Cerebellar nuclear complex (tissue), 1 donor: ENCODE measurements at places on chromosomes 3 and 15.

DNA sequence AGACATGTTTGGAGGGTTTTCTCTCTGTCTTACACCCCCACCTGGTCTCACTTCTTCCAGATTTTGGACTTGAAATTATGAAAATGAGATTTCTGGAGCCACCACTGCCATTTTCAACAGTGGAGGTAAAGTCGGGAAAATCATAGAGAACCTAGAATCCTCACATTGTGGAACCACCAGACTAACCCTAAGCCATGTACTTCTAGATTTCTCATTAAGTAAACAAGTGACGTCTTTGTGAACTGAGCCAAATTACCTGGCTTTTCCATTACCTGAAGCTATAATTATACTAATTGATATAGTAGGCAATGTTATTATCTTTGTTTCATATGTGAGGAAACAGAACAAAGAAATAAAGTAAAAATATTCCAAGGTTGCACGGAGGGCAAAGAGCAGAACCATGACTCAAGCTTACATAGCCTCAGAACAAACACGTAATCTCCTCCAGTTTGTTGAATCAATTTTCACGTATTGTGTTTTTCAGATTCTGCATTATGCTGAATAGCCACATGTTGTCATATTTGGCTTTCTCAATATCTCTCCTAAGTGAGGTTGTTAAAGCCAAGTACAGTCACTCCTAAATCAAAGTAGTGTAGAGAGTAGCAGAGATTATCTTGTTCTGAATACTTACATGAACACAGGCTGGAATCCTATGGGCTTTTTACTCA, 101.3 kb upstream of the CMC1 start:
- no peak for DNase-seq

- DNase-seq: no peak
These were observed 9.7 kb upstream of the RIOX2 start for GRCh38 chr3:97981886-97982285.

GRCh38 chr3:186200726-186201125, 91.8 kb upstream of the ETV5 start:
- no peak for DNase-seq

- DNase-seq: no peak
These were observed 20.0 kb downstream of the PRKCD start for GRCh38 chr3:53181024-53181371.

DNA sequence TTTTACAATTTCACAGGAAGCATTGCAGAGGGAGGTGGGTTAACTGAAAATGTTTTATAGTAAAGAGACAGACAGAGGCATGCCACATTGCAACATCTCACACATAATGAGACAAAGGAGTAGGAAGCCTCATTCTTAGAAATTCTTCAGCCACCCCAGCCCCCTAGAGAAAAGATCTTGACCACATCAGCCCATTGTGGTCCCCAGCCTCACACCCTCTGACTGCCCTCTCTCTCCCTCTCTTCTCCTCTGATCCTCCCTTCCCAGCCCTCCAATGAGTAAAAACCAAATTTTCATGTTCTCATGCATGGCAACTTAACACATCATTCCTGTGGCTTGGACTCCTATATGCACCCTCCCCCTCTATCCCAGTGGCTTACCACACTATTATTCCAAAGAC, 174.1 kb downstream of the UACA start:
- DNase-seq: no peak

DNA sequence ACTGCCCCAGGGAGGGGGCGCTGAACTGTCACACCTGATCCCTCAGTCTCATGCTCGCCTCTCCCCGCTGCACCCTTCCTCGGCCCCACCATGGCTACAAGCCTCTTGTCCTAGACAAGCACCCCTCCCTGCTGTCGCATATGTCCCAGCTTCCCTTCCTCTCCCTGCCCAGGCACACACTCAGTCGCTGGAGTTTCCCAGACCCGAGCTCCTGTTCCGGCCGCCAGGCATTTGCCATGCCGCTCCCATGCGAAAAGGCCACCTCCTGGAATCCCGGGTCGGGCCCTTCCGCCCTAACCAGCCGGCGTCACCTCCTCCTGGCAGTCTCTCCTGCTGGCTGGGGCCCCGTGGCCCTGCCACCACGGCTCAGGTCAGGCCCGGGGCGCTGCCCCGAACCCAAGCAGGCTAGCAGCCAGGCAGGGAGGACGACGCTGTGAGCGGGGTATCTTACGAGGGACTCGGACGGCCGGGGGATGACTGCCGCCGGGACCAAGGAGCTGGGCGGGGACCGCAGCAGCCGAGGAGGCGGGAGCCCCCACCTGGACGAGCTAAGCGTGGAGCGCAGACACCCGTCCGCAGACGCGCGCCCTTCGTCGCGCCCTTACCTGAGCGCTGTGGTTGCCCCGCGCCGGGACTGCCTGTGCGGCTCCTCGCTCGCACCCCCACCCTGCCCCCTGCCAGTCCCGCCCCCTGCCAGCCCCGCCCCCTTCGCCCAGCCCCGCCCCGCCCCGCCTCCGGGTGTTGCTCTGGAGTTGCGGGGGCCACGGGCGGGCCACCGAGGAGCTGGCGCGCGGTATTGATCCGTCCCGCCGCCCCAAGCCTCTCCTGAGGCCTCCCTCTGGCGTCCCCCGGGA, at the start of gene ALS2CL:
TSS of gene ALS2CL (minus strand) at position 642 of the 854 bp plus-strand sequence. CDS start 4,239 bp downstream, outside the sequence.
- no peak for DNase-seq

GRCh38 chr3:93969997-93970396, 3.7 kb downstream of the PROS1 start:
- DNase-seq: no peak

GRCh38 chr3:71791634-71792033, 6.7 kb upstream of the PROK2 start:
- DNase-seq: no peak

GRCh38 chr3:172530101-172530561, 6.9 kb upstream of the TNFSF10 start:
- DNase-seq: no peak

GRCh38 chr3:37494216-37494615, 319.8 kb upstream of the LRRFIP2 start:
- no peak for DNase-seq

GRCh38 chr3:104102386-104102785, 1264.3 kb upstream of the ALCAM start:
- DNase-seq: no peak

DNA sequence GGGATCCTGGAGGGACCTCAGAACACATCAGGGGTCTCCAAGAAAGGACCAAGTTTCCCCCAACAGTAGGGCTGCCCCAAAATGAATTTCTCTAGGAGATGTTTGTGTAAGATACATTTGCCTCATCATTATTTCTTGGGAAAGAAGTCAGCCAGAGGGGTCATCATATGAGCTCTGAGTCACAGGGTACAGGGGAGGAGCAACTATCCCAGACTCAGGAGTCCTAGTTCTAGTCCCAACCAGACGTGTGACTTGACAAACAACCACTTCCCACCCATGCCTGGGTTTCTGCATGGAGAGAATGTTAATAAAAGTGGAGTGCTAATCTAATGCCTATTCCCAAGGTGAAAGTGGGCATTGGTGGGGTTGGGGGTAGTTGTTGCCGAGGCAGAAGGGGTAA, 144.1 kb downstream of the ALDH1A2 start:
- no peak for DNase-seq

DNA sequence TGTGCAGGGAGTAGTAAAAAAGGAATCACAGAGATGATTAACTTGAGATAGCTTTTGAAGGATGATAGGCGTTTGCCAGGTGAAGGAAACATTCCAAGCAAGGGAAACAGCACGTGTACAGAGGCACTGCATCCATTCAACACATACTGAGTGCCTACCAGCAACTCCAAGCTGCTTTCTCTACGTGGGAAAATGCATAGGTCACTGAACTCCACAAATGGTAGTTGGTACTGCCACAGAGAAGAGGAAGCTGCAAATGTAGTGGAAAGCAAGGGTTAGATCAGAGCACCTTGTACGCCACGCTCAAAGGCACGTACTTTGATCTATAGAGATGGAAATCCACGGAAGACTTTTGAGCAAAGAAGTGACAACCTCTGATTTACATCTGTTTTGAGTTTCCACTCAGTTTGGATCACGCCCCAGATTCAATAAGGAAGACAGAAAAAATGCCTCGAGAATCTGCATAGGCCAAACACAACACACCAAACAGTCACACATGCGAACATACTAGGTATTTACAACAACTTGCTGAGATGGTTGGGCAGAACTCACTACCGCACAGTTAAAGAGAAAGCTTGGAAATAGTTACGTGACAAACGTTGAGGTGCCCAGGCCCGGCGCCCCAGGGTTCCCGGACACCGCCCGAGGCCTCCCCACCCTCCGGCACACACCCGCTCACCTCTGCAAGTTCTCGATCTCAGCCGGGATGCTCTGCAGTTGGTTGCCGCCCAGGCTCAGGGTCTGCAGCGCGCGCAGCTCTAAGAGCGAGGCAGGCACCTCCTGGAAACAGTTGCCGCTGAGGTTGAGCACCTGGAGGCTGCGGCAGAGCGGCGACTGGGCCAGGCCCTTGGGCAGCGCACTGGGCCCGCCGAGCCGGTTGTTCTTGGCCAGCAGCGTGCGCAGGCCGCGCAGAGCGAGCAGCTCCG, 826 bp downstream of the LRRC58 start:
- no peak for DNase-seq

DNA sequence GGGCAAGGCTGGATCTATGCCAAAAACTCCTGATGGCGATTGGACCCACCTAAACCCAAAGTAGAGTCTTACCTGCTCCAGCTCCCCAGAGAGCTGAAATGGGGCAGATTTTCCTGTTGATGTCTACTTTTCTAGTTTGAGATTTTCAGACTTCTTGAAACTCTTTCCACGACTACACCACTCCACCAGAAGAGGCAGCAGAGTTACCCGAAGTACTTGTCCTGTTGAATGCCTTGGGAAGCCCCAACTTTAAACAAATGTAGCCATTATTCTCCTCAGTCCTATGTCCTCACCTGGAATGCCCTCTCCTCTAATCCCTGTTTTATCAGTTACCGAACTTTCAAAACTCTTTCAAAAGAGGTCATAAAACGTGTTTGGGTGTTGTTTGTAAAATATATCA, 843.8 kb downstream of the VGLL3 start:
- no peak for DNase-seq

DNA sequence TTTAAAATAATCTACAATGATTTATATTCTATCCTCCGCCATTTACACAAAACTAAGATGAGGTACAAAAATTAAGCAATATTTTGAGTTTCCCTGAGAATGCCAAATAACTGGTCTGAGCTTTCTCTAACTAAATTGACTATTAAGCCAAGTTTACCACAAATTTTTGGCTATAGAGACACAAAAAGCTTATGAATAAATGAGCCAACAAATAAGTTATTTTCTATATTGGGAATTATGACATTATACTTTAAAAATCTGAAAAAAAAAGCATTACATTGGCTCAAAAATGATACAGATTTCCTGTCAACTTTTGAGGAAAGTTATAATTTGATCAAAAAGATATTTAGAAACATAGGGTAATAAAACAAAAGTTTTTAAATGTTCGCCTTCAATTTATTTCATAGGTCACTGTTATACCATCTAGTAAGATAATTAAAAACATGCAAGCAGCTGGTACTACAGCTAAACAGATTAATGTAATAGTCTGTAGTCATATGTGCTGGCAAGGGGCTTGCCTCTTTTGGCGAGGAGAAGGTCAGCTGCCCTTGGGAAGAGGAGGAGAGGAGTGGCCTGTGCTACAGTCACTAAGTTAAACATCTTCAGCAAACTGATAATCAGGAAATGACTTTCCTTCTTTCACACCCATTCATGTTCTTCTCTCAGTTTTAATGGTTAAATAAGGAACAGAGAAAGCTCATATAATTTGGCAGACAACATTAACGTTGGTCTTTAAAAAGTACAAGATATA, 318.5 kb downstream of the TBC1D5 start:
- DNase-seq: no peak

GRCh38 chr15:52579852-52580251, 11.0 kb upstream of the ARPP19 start:
- DNase-seq: no peak

DNA sequence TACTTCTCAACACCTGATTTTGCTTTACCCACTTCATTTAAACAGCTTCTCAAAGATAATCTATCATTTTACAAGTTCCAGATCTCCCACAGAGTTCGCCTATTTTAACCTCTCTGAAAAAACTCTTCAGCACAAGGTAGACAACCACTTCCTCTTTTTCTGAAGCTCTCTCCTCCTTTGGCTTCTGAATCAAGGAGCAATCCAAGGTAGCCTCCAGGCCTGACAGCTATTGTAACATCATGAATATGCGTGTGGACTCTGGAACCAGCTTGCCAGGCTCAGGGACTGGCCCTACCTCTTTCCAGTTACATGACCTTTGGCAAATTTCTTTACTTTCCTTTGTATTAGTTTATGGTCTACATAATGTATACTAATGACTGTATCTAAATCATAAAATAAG, 405.9 kb upstream of the ZNF385D start:
- no peak for DNase-seq

DNA sequence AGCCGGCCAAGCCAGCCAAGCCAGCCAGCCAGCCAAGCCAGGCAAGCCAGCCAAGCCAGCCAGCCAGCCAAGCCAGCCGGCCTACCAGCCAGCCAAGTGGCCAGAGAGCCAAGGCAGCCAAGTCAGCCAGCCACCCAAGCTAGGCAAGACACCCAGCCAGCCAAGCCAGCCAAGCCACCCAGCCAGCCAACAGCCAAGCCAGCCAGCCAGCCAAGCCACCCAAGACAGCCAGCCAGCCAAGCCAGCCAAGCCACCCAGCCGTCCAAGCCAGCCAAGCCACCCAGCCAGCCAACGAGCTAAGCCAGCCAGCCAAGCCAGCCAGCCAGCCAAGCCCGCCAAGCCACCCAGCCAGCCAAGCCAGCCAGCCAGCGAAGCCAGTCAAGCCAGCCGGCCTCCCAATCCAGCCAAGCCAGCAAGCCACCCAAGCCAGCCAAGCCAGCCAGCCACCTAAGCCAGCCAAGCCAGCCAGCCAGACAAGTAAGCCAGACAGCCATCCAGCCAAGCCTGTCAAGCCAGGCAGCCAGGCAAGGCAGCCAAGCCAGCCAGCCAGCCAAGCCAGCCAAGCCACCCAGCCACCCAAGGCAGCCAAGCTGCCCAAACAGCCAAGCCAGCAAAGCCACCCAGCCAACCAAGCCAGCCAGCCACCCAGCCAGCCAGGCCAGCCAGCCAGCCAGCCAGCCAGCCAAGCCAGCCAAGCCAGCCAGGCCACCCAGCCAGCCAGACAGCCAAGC, 200.5 kb downstream of the GOLGA6L6 start:
- DNase-seq: no peak

DNA sequence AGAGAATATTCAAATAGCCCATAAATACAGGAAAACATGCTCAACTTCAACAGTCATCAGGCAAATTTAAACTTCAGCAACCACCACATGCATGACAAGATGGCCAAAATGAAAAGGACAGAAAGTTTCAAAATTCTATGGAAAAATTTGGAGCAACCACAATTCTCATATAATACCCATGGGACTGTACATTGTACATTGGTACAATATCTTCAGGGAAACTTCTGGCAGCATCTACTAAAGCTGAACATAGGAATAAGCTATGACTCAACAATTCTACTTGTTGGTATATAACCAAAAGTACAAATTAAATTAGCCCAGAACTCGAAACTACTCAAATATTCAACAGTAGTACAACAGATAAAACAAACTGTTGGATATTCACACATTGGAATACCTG, 847.6 kb downstream of the TBL1XR1 start:
- no peak for DNase-seq

DNA sequence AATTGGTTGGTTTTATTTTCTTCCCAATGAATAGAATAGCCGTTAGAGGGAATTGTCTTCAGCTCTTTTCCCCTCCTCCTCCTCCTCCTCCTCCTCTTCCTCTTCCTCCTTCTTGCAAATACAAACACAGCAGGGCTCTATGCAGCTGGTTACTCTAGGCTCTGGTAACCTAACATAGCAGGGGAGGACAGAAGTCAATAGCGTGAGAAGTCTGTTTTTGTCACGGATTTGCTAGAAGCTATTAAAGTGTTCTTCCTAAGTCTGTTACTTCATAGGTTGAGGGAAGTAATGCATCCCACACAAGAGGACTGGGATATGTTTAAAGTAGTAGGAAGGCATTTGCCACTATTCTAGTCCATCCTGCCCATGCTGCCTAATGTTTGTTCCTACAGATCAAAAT, 374.7 kb upstream of the TPRG1 start:
- DNase-seq: no peak
